ENCODE measurements at places on chromosomes 11 and 22.

DNA sequence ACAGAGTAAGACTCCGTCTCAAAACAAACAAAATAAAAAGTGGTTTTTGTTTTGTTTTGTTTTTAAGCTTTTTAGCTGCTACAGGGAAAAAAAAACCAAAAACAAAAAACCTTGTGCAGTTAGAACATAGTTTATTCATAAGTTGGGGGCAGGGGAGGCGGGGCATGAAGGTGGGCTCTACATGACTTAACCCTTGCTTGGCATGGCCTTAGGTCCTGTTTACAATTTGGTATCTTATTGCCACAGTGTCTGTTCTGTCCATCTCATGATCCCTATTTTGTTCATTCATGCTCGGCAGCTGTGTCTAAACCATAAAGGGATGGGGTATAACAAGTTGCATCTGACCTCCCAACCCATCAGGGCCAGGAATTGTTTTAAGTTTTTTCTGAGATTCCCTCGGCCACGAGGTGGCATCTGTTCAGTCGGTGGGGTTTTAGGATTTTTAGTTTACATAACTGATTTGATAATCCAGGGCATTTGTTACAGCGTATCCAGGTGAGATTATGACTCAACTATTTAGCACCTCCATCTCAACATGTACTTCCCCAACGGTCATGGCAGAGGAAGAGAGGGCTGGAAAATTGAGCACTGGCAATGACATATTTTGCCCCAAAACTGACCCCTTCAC lies 6.9 kb downstream of the AP5B1 start:
- no peak for DNase-seq

DNA sequence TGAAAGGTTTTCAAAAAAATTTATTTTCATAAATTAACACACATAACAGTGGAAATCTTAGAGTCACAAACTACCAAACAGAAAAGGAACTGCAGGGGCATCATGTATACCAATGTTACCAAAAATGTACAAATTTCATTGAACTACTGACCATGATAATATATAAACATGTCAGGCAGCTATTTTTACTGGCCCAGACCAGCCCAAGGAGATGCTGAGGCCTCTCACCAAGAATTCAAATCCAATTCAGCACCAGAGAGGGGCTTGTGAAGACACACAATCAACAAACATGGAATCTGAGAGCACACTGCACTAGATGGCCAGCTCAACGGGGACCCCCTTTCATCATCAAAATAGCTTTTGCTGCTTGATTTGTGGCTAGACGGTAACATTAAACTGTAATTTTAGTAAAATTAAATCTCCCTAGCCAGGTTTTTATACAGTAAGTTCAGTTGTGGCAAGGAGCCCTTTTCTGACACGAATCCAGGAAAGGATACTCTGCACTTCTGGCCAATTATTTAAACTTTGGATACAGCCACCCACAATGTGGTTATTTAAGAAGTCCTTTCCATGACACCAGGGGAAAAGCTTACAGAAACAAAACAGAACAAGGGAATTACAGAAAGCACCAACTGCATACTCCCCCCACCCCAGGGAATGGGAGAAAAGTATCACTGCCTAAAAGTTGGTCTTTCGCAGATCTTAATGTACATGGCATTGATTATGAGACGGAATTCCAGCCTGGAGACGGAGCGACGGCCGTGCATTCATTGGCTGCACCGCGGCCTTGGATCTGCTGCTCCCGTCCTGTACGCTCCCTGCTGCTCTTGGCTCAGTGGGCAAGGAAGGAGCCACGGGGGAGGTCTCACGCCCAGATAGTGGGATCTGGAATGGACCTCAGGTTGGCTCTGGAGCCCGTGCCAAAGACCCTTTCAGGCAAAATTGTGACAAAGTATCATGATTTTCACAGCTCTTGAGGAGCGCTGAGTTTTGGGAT lies 19.6 kb upstream of the PISD start:
- DNase-seq = no peak

GRCh38 chr11:18485913-18486528 lies 30.4 kb downstream of the LDHAL6A start:
- no peak for DNase-seq

GRCh38 chr22:44754998-44755397 lies 2.6 kb downstream of the ARHGAP8 start:
- DNase-seq = no peak

DNA sequence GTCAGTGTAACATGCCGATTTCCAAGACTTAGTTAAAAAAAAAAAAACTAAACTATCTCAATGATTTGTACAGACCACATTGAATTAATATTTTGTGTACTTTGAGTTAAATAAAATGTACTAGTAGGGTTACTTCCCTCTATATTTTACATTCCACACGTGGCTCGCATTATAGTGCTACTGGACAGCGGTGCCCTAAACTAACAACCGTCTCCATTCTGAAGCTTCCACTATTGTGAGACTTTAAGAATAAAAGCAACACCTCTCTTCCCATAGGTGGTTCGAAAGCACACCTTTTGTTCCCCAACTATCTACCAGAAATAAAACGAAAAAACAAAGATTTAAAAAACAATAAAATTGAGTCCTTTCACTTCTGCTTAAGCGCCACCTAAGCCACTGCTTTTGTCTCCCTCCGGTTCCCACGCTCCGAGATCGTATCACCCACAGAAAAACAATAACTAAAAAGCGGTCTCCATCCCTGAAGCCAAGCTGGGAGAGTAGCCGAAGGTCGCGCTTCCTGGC lies 380 bp upstream of the TTC17 start:
- no peak for DNase-seq

- DNase-seq = no peak
These were observed 34.4 kb upstream of the SORL1-AS1 start for GRCh38 chr11:121487191-121487590.

DNA sequence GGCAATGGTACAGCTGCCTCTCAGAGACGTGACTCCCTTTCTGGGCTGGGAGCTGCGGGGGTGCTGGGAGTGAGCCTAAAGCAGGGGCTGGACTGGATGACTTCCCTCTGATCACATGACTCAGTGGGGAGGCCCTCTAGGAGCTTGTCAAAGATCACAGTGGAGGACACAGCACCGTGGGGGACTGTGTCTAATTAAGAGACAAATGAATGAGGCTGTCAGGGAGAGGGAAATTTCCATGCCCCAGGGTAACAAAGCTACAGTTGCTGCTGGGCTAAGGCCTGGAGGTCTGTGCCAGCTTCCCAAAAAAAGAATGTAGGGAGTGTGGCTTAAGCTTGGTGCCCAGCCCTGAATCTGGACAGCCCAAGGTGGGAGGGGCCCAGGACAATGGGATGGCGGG lies 262.8 kb upstream of the PLET1 start:
- no peak for DNase-seq

DNA sequence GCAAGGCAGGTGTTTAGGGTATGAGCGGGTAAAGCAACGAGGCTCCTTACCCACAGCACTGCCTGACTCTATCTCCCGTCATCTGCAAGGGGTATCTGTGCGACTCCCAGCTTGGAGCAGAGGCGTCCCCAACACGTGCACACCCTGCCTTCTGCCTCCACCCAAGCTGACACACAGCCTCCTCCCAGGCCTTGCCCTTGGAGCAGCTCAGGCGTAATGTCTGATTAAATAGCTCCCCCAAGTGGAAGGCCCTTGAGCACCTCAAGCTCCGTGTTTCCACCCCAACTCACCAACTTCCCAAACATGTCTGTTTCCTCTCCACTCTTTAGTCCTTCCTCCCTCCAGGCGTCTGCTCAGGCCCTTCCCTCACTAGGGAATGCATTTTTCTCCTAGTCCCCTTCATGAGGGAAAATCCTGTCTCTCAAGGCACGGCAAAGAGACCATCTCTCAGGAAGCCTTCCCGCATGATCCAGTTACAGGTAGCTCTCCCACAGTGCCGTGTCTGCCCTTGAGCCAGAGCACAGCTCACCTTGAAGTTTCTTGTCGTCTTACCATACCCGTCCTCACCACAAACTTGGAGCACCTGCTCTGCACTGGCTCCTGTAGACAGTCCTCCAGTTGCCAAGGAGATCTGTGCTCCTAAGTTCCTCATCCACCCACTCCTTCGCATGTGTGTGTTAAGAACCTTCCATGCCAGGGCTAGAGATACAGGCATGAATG lies 15.8 kb downstream of the CYB5R2 start:
- DNase-seq = no peak

DNA sequence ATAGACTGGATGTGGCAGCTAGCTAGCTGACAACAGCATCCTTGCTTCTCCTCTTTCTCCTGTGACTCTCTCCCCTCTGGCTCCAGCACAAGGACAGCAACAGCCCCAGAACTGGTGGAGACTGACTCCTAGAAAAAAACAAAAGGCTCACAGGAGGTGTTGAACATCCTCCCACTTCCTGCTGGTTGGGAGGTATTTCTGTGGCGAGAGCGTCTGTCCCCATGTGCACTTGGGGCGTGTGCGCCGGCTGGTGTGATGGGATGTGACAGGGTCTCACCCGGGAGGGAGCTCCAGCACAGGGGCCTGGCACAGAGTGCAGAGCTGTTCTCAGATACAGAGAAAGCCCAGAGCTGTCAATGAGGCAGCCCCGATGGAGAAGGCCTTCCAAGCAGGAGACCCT lies 107.2 kb upstream of the E2F8 start:
- DNase-seq = no peak

DNA sequence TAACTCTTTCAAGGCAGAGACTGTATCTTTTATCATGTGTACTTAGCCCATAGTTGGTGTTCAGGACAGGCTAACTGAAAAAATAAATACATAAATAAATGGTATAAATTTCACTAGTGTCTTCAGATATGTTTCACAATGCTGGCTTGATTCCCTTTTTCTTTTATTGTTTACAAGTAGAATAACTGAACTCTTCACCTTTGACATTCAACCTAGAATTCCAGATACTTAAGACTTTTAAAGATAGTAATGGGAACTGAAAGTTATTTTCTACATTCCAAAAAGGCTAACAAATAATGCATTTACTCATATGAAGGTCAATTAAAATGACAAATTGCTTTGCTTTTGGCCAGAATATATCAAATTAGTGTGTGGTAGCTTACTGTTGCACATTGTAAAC lies 411.3 kb upstream of the TENM4 start:
- DNase-seq = no peak

GRCh38 chr11:126163074-126163700 lies 48.3 kb downstream of the RPUSD4 start:
- no peak for DNase-seq

DNA sequence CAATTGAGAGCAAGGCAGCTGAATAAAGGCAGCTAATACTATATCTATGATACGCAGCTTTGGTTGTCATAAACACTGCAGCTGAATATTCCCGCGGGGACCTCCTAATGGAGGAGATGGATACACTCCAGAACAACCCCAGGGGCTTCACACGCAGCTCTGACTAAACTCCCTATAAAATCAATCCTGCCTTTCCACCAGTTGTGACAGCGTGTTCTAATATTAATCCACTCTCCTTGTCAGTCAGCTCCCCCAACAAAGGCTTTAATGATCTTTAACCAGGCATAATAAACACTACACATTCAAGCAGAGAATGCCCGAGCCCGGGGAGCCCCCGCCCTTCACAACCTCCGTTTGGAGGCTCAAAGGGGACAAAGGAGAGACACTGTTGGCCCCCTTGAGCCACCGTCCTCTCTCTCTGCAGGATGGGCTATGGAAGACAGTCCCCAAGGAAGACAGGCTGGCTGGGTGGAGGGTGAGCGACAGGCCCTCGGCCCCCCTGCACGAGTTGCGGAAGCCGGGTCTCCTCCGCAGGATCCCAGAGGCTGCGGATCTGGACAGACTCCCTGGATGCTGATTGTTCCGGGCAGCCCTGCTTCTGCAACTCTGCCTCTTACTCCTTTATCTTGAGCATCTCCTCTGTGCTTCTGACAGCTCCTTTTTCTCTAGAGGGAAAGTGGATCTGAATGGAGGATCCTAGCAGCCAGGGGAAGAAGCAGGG lies 565.2 kb downstream of the BUD13 start:
- no peak for DNase-seq

DNA sequence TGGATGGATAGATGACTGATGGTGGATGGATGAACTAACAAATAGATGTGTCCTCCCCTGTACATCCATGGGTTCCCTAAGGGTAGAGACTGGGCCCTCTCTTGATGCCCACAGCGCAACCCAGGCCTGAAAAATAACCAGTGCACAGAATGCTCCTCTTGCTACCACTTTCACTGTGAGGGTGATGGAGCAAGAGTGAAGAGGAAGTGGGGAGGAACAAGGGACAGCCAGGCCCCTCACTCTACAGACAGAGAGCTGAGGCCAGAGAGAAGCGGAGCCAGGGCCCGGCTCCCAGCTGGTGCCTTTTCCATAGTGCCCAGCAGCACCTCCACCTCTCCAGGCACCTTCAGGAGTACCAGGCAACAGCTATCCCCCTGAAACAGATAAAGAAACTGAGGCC lies 67.7 kb downstream of the THAP12 start:
- no peak for DNase-seq

DNA sequence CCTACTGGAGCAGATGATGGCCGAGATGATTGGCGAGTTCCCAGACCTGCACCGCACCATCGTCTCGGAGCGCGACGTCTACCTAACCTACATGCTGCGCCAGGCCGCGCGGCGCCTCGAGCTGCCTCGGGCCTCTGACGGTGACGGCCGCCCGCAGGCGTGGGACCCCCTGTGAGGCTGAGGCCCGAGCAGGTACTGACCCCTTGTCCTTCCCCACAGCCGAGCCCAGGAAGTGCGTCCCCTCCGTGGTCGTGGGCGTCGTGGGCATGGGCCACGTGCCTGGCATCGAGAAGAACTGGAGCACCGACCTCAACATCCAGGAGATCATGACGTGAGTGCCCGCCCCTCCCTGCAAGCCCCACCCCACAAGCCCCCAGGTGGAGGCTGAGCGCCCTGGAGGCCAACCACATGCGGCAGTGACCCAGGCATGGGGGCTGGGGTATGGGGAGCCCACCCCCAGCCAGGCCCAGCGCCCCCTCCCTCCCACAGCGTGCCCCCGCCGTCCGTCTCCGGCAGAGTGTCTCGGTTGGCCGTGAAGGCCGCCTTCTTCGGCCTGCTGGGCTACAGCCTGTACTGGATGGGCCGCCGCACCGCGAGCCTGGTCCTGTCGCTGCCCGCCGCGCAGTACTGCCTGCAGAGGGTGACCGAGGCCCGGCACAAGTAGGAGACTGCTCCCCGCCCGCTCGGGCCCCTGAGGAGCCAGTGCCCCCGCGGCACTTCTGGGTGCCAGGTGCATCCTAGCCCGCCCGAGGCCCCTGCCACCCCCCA lies 2.8 kb upstream of the SELENOO start:
- DNase-seq = no peak

- no peak for DNase-seq
These were observed 27.5 kb downstream of the TBC1D22A start for GRCh38 chr22:46789992-46790391.
